ENCODE measurements at places on chromosomes 11 and 22. TPM values are rescaled to one million over a fixed set of nuclear protein-coding genes. Genes with fewer than 3 reads are reported as not detected.

DNA sequence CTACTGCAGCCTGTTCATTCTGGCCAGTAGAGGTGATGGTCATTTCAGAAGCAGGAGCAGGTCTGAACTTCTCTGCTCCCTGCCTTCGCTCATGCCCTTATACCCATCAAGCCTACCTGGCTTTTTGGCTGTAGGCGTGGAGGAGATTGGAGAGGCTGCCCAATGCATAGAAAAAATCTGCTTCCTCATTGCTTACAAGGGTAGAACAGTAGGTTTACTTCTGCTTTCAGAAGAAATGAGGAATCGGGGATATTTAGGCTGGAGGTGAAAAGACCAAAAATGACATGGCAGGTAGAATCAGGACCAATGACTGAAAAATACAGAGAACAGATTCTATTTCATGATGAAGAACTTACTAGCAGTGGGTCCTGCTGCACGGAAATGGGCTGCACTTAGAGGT is 72.9 kb upstream of the YWHAH start:
- DNase-seq = no peak
- no peak overlapping the region for H3K4me3 ChIP-seq
- H3K27me3 ChIP-seq = no peaks in the 10 kb centered on the region
- no peaks in the 10 kb centered on the region for H3K4me1 ChIP-seq
- peaks cover 30% of the 10 kb centered on the region for H3K36me3 ChIP-seq
- H3K27ac ChIP-seq = no peak overlapping the region

- no peaks in the 10 kb centered on the region for H3K27me3 ChIP-seq
- H3K27ac ChIP-seq = no peak overlapping the region
- no peaks in the 10 kb centered on the region for H3K36me3 ChIP-seq
- no peaks in the 10 kb centered on the region for H3K4me1 ChIP-seq
- DNase-seq = no peak
- no peak overlapping the region for H3K4me3 ChIP-seq
Measured at GRCh38 chr11:78651923-78652842, 77.5 kb upstream of the NARS2 start.

SLCO2B1 gene
- total RNA-seq = 403 TPM

- no peak for DNase-seq
- H3K27ac ChIP-seq = no peak overlapping the region
- peaks cover 20% of the 10 kb centered on the region for H3K4me1 ChIP-seq
- peaks cover 12% of the 10 kb centered on the region for H3K36me3 ChIP-seq
- no peak overlapping the region for H3K4me3 ChIP-seq
Measured at GRCh38 chr11:65293909-65294381, 20.7 kb upstream of the CDC42EP2 start.
